Activated naive CD4-positive, alpha-beta T cell treated with anti-CD3 and anti-CD28 coated beads for 36 hours (primary cell): ENCODE measurements at places on chromosomes 5 and 9.

DNA sequence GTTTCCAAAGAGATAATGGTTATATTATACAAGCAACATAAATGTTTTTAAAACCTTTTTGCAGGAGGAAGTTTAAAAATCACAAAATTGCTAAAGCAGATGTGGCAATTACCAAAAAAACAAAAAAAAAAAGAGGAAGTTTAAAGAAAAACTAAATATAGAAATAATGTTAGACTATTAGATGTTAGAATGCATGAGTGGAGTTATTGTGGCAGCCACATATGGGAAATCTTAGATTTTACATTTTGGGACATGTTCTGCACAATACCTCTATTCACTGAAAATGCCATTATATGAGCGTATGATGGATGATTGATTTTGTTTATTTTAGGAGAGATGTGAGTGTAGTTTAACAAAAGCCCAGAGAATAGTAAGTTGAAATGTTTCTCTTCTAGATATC is 31.2 kb upstream of the DTWD2 start:
- DNase-seq, result no peak

GRCh38 chr9:131306397-131307004 is 17.0 kb downstream of the PLPP7 start:
- DNase-seq, result no peak

DNA sequence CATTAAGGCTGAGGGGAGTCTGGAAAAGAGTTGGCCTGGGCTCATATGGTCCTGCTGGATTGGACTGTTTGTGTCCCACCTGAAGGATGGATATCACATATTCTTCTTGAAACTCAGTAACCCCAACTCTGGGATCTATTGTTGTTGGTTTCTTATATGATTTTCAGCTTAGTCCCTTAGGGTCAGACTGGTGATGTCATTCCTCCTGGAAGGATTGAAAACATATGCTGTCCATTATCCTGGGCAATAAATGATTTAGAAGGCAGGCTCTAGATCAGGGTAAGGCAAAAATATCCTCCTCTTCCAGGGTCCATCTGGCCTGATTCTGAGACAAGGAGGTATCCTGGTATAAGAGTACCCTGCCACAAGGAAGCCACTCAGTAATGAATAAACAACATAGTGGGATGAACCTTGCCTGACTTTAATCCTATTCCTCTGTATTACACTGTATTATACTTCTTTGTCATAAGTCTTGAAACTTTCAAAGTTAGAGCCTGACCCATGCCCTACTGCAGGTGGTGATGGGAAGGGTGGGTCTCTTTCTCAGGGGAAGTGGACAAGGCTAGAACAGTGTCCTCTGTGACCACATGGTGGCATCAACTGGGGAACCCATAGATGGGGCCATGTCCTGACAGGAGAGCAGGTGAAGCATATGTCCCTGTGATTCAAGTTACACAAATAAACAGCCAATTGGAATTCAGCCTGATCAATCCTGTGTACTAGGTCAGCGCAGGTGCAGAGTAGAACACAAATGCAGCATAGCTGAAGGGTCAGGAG is 454.4 kb upstream of the TRPC7 start:
- DNase-seq, result no peak

DNA sequence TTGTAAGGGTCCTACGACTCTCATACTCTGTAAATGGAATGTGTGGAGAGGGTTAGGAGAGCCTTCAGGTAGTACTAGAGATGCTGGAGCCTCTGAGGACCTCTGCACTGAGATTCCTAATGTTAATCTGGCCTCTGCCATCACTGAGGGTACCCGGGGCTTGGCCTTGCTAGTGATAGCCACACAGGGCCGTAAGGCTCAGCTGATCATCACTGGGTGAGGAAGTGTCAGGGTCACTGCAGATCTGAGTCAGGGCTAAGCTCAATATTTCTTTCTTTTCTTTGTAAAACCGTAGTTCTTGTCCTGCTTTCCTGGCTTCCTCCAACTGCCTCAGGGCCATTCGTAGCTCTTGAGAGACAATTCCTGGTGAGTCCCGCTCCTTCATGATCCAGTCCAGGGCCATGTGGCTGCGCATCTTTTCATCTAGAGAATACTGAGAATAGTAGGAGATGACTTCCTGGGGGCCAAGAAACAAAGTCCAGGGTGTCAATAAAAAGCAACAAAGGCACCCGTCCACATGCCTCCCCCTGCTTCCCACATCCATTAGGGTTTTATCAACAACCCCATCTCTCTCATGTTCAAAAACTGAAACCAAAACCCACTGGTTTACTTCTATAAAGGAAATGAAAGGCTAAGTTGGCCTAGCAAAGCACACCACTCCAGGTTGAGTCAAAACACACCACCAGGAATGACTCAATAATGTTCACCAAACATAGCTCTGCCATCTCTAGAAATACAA is 47.7 kb downstream of the LIX1 start:
- DNase-seq, result peak; percentile 68

GRCh38 chr5:139764886-139765408 is 30.7 kb upstream of the PSD2 start:
- no peak for DNase-seq

GRCh38 chr5:3858524-3858923 is 262.9 kb downstream of the IRX1 start:
- DNase-seq, result no peak

DNA sequence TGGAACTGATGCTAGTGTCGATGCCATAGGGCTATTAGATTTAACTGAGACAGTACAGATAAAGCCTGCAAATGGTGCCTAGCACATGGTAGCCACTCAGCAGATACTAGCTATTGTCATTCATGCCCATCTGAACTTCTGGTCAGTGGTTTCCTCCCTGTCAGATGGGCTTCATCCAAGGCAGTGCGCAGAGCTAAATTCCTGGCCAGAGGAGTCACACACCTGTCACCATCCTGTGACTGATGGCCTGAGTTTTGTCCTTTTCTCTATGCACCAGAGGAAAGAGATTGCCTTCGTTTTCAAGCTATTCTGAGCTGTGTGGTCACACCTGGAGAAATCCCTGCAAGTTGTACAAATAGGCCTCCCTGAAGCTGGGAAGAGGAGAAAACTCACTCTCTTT is 34.7 kb downstream of the MSX2 start:
- no peak for DNase-seq

- DNase-seq, result no peak
Measured at GRCh38 chr5:114250536-114250935, 111.3 kb upstream of the KCNN2 start.
